ENCODE measurements at places on chromosomes 1 and 21. TPM values are rescaled to one million over a fixed set of nuclear protein-coding genes. Genes with fewer than 3 reads are reported as not detected.

LAD1 gene
- not detected for total RNA-seq

TDRD5 gene
- total RNA-seq = not detected

CELA2A gene
- total RNA-seq = 0.44 TPM

FCN3 gene
- not detected for total RNA-seq

FCAMR gene
- total RNA-seq = not detected

BMP8A gene
- total RNA-seq = not detected

OLIG1 gene
- total RNA-seq = not detected

KRTAP19-8 gene
- not detected for total RNA-seq

ZNF683 gene
- total RNA-seq = not detected

ZNF672 gene
- total RNA-seq = 24.8 TPM

DNAJC11 gene
- total RNA-seq = 43.8 TPM

ACTL8 gene
- total RNA-seq = not detected

AIRE gene
- not detected for total RNA-seq

LCE3B gene
- total RNA-seq = not detected

Data from placental pericyte (primary cell).